Stimulated activated naive CD8-positive, alpha-beta T cell treated with anti-CD3 and anti-CD28 coated beads, Interleukin-15, amount 100 ng/mL, for 72 hours (primary cell): ENCODE measurements at places on chromosomes 6 and 20.

DNA sequence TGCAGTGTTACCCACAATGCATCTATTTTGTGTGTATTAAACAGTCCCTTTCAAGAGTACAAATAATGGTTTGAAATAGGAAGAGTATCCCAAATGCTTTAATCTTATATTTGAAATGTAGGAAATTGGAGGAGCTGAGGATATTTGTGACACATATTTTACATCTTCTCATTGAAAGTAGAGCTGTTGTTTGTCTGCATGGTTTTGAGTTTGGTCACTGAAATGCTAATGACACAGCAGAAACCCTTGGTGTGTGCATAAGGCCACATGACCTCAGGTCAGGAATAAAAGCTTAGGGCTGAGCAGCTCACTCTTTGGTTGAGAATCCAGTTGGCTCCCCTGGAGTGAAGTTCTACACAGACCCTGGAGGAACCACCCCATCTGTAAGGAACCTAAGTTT is 49.8 kb downstream of the TPD52L1 start:
- no peak for DNase-seq

DNA sequence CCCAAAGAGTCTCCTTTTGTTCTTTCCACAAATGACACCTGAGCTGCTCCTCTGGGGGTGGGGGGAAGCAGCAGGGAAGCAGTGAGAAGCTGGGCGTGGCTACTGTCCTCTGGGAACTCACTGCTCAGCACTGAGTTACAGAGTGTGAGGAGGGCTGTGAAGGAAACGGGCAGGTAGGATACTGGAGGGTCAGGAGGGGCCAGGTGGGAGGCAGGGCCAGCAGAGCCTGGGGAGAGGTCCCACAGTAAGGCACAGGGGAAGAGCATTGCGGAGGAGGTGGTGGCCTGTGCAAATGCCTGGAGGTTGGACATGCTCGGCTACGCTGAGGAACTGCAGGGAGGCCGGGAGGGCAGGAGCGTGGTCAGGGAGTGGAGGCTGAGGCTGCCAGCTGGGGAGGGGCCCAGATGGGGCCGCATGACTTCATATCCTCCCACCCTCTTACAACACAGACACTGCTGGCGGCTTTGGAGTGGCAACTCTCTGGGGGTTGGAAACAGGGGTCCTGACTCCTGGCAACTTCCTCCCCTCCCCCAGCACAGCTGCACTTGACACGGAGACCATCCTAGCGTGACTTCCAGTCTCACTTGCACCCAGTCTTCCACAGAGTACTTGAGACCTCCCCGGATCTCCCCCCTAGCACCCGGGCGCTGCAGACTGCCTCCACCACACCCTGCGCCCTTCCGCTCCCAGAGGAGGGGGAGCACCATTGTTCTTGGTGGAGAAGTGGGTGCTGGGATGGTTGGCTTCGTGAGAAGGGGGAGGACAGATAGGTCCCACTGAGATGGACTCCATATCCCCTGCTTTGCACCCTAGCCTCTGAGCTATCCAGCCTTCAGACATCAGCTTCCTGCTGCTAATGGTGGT is 34.2 kb downstream of the RBM38 start:
- DNase-seq = no peak

GRCh38 chr6:44219815-44220784 is 3.3 kb upstream of the SLC29A1 start:
- DNase-seq = no peak

DNA sequence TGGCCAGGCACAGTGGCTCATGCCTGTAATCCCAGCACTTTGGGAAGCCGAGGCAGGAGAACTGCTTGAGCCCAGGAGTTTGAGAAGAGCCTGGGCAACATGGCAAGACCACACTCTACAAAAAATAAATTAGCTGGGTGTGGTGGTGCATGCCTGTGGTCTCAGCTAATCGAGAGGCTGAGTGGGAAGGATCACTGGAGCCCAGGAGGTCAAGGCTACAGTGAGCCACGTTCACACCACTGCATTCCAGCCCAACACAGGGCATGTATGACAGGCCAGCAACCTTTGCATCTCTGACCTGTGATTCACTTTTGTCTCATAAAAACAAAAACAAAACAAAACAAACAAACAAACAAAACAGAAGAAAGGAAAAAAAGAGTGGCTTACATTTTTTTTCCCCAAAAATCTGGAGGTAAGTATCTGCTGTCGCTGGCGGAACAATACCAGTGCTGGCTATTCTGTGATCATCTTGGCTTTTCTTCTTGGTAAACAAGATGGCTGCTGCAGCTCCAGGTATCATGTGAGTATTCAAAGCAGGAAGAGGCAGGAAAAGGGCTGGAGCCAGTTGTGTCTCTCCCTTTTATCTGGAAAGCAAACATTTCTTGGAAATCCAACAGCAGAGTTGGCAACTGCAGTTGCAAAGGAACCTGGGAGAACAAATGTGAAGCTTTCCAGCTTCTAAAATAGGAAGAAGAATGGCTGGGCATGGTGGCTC is 40.4 kb upstream of the ZMYND8 start:
- DNase-seq = no peak

DNA sequence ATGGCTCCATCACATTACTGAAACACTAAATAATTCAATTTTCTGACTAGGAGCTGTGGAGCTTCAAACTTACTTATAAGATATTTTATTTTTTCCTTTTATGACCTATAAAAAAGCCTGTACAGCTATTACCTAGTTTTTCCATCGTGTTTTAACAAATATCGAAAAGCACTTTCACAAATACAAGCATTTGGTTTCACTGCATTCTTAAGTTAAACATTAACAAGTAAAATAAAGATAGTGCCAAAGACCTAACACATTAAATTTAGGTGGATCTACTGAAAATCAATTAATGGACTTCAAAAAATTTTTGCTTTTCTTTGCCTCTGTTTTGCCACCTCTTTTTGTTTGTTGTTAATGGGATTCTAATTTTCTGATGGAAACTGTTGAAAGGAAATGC is 83.3 kb downstream of the EPM2A start:
- no peak for DNase-seq

- no peak for DNase-seq
Measured at GRCh38 chr6:160959726-160960435, 31.7 kb upstream of the MAP3K4 start.

DNA sequence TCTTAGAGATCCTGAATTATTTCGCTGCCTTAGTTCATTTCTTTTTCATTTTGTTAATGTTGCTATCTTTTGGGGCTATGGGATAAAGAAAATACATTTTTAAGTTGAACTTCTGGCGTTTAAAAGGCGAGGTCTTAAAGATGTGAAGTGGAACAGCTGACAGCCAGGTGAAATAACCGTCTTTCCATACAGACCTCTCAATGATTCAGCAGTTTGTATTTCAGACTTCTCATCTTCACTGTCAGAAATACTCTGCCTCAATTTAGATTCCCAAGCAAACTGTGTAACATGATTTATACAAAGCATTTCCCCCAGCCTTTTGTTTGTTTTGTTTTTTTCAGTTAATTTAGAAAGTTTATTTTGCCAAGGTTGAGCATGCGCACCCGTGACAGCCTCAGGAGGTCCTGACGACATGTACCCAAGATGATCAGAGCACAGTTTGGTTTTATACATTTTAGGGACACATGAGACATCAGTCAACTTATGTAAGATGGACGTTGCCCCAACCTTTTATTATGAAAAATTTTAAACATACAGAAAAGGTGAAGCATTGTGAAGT is 40.0 kb downstream of the SLC9A8 start:
- DNase-seq = no peak

- DNase-seq = no peak
Measured at GRCh38 chr20:9877932-9878495, 39.1 kb upstream of the PAK5 start.

GRCh38 chr6:111799576-111800258 is 73.5 kb downstream of the FYN start:
- no peak for DNase-seq

GRCh38 chr6:122568350-122568749 is 41.9 kb upstream of the PKIB start:
- no peak for DNase-seq

GRCh38 chr6:49027644-49028043 is 435.4 kb downstream of the MMUT start:
- DNase-seq = no peak

- DNase-seq = no peak
Measured at GRCh38 chr20:46553926-46554325, 3.5 kb upstream of the OCSTAMP start.

- no peak for DNase-seq
Measured at GRCh38 chr20:62361799-62362589, 5.1 kb downstream of the LAMA5 start.

GRCh38 chr6:157227202-157228166 is 95.8 kb downstream of the TMEM242 start:
- DNase-seq = no peak

DNA sequence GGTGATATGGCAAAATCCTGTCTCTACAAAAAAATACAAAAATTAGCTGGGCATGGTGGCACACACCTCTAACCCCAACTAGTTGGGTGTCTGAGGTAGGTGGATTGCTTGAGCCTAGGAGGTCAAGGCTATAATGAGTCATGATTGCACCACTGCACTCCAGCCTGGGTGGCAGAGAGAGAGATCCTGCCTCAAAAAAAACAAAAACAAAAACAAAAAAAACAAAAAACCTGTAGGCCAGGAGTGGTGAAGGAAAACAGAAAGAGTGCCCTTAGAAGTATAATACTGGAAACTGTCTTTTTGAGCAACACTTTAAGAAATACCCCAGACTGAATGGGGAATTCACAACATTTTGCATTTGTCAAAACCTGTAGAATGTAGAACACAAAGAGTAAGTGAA is 85.3 kb downstream of the JARID2 start:
- DNase-seq = no peak

GRCh38 chr6:63790334-63790733 is 154.7 kb downstream of the PHF3 start:
- DNase-seq = no peak

- DNase-seq = no peak
Measured at GRCh38 chr6:67736161-67736560, 898.9 kb upstream of the ADGRB3 start.

- DNase-seq = peak; percentile 93
Measured at GRCh38 chr20:62501801-62502495, 26.2 kb upstream of the GATA5 start.
